Endothelial cell of coronary artery (primary cell): ENCODE measurements at places on chromosomes 16 and 17. TPM values are rescaled to one million over a fixed set of nuclear protein-coding genes. Genes with fewer than 3 reads are reported as not detected.

Gene STAT5B
- 30.3 and 43.4 TPM in 2 replicates for total RNA-seq

Gene KRTAP1-1
- not detected in 2 replicates for total RNA-seq

Gene LRRC37B
- total RNA-seq, result 9.1 and 11.8 TPM in 2 replicates

Gene EVPLL
- total RNA-seq, result not detected in 2 replicates

Gene CDH13
- 27.0 and 194 TPM in 2 replicates for total RNA-seq

Gene ZNF598
- total RNA-seq, result 17.7 and 23.6 TPM in 2 replicates

Gene CES1
- 0.09 TPM in 1 of 2 replicates, not detected in the other for total RNA-seq

Gene SHISA9
- under 0.01 TPM in 1 of 2 replicates, not detected in the other for total RNA-seq
